ENCODE measurements at places on chromosomes 5 and 9.

DNA sequence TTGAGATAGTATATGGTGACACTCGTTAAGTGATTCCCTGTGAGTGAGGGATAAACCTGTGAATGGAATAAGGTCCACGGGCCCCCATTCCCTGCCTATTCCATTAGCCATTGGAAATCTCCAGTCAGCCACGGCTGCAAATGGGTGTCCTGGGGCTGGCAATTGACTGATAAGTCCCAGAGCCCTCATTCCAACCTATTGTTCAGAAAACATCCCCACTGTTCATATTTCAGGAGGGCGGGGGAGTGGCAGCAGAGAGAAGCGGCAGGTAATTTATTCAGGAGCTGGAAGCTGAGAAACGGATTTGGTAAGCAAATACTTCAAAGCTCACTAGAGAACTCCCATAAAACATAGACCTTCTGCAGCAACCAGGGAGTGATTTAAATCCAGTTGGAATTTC, 42.0 kb downstream of the TMEM174 start:
- DNase-seq = no peak

- no peak for DNase-seq
Observed at GRCh38 chr9:119986205-119986604, 593.8 kb downstream of the CDK5RAP2 start.

DNA sequence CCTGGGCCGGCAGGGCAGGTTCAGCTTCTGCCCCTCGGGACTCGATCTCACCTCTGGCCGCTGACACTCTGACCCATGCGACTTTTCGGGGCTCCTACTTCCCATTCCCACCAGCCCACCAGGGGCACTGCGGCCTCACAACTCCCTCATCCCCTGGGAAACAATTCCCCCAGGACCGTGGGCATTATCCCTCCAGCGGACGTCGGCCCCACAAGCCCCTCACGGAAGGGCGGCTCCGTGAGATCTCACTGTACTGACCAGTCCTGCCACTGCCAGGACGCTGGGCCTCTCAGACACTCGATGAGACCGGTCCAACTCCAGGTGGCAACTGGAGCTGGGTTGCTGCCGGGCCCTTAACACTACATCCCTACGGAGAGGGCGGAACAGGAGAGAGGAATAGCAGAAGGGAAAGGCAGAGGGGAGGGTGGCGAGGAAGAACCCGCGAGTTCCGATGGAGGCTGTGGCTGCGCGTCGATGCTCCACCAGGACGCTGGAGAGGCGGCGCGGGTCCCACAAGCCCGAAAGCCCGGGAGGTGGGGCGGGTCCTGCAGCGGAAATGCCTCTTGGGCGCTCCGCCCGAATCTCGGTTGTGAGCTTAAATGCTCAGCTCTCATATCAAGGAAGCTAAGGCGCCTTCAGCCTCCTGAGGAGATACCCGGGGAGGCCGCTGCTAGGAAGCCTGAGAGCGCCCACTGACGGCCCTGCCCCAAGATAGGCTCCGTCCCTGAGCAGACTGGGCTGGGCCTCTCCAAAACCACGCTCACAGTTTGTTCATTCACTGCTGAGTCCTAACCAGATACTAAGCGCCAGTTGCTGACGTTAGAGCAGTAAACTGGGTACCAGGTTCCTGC, 36.3 kb downstream of the VCP start:
- peak; percentile 18 for DNase-seq

DNA sequence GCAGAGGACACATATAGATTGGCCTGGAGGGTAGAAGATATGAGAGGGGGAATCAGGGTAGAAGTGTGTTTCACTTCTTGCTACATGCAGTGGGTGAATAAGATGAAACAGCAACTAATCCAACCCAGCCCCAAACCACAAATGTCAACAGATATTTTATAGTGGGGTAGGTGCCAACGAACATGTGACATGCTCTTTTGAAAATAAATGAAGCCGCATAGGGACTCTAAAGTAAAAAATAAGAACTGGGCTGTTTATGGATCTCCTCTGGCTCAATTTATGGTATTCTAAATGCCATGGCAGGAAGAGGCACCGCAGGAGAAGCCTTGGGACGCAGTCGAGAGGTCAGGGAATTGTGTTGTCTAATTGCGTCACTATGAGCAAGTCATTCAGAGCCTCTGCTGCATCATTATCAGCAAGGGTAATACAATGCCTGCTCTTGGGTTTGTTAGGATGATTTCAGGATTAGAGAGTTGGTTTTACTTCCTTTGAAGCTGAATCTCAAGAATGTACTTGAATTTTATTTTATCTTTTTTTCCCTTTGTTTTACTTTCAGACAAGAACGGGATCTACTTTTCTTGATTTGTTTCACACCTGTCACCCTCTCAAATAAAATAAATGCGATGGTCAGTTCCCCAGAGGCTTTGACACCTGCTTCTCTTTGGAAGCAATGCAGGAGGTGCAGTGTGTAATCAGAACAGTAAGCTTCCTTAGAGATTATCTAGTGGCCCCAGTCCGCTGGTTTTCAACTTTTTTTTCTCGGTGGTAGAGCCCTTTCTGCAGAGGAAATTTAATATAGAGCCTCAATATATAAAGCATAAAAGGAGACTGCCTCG, 375.6 kb upstream of the CLINT1 start:
- DNase-seq = no peak

- DNase-seq = no peak
Observed at GRCh38 chr5:6551287-6551954, 81.4 kb downstream of the NSUN2 start.

- DNase-seq = no peak
Observed at GRCh38 chr5:50576265-50576664, 90.2 kb upstream of the PARP8 start.

DNA sequence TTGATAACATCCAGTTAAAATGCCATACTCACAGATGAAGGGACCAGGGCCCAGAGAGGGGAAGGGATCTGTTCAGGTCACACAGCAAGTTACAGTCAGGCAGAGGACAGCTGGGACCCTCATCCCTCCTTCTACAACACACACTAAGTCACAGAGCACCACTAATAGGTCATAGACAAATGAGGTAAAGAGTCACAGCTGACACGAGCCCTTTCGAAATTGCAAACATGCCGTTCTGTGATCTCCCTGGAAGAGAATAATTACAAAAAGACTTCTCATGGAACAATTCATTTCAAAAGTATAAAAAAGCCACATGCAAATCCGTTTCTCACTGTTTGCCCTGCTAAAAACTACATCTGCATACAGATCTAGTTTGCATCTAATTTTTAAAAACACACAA, 15.5 kb downstream of the IGFBPL1 start:
- DNase-seq = no peak

DNA sequence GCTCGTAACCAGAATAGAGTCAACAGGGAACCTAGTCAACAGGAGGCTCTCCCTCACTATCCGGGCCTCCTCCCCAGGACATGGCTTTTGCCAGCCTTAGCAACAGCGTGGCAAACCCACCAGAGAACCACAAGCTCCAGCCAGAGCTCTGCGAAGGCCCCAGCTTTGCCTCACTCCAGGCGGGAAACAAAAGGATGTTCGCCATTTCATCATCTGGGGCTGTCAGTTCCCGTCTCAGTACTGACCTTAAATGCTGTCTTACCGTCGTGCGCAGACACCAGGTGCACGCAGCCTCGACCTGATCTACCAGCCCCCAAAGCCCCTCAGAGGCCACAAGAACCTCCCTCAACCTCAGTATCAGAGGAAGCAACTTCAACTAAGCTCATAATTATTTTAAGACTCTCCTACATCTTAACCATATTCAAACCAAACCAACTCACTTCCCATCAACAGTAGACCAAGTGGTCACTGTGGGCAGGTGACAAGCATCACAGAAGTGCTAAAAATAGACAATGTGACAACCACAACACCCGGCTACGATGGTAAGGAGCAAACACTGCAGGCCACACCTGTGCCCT, 71.4 kb downstream of the SEMA4D start:
- DNase-seq = no peak
